ENCODE measurements at places on chromosomes 2 and 18.

DNA sequence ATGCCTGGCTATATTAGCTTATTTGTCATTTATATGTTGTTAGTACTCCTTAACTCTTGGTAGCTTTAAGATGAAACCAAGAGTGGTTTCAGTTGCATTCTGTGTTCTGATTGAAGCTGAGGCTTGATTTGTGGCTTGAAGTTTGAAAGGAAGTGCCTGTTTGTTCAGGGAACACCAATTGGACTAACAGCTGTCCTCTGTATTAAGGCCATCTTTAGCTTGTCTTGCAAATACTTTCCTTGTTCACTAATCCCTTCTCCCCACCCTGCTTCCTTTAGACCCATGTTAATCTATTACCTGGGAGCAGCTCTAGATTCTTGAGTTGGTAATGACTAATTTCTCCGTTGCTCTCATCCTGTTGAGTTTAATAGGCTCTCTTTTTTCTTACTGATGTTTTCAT is 13.4 kb downstream of the ITGA6 start:
- no peak for DNase-seq

- no peak for DNase-seq
These were observed 28.6 kb downstream of the RNF144A start for GRCh38 chr2:6945821-6946220.

GRCh38 chr18:74604361-74604760 is 6.7 kb downstream of the ZNF407 start:
- no peak for DNase-seq

DNA sequence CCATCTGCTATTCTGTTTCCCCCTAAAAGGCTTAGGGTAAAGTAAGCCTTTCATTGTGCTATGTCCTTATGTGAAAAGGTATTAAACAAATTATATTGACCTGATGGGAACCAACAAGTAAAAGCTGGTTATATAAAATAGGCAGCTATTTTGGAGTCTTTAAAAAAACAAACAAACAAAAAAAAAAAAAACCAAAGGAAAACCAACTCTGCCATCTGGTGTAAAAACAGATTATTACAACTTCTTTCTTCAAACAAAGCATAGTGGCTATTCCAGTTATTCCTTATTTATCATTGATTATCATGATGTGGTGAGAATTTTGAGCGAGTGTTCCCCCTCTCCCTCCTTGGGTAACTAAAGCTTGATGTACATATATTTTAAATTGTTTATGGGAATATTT is 122.3 kb upstream of the FHL2 start:
- DNase-seq = no peak

- no peak for DNase-seq
These were observed 11.6 kb downstream of the HNRNPLL start for GRCh38 chr2:38591152-38591551.

GRCh38 chr18:40841467-40841866 is 1113.6 kb upstream of the PIK3C3 start:
- no peak for DNase-seq

- DNase-seq = no peak
These were observed 91.2 kb upstream of the STK17B start for GRCh38 chr2:196262606-196263005.

- no peak for DNase-seq
These were observed 197.2 kb downstream of the GLI2 start for GRCh38 chr2:120932881-120933280.

- DNase-seq = no peak
These were observed 22.7 kb downstream of the TRAPPC8 start for GRCh38 chr18:31920277-31920676.

GRCh38 chr2:37819186-37819585 is 105.9 kb upstream of the RMDN2 start:
- DNase-seq = no peak

DNA sequence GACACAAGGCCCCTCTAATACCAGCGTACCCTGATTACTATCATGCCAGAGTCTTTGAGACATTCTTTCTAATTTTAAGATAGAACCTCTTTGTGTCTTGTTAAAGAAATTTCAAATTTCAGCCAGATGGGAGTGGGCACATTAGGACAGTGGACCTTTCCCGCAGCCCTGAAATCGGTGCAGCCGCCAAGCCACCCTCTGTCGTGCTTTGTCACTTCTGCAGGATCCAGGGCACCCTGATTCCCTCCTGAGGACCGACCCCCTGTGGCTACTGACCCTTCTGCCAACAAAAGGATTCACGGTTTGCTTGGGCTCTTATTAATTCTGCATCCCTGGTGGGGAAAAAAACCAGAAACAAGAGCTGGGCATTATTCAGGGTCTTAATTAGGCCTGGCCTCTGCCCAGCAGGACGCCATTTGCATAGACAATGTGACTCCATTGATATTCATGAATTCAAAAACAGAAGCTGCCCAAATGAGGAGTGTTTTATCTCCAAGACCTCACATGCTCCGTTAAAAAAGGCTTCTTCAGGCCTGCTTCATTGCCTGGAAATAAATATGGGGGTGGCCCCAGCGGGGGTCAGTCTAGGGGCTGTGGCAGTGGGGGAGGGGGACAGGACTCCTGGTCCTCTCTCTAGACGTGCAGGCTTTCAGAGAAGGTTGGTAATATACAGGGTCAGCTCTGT is 116.9 kb downstream of the ALPK2 start:
- DNase-seq = no peak

GRCh38 chr18:35991696-35992095 is 19.2 kb downstream of the RMP24 start:
- DNase-seq = no peak

- no peak for DNase-seq
These were observed 33.7 kb upstream of the BZW1 start for GRCh38 chr2:200778038-200778437.

DNA sequence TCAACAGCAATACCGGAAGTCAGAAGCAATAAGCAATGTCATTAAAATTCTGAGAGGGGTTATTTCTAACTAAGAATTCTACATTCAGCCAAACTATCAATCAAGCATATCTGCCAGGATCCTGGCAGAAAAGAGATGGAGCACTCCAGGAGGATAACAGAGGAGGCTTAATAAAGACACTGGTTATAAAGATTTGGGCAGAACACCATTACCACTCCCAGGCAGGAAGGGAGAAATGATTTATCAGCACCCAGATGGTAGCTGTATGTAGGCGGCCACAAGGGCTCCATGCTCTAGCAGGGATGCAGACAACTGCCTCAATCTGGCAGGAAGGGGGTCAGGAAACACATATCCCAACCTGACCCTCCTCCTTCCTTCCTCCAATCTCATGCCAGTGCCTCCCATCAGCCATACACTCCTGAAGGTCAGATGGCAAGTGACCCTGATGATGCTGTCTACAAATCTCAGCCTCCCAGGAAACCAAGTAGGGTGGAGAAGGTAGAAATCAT is 20.5 kb upstream of the TNFAIP6 start:
- DNase-seq = no peak

DNA sequence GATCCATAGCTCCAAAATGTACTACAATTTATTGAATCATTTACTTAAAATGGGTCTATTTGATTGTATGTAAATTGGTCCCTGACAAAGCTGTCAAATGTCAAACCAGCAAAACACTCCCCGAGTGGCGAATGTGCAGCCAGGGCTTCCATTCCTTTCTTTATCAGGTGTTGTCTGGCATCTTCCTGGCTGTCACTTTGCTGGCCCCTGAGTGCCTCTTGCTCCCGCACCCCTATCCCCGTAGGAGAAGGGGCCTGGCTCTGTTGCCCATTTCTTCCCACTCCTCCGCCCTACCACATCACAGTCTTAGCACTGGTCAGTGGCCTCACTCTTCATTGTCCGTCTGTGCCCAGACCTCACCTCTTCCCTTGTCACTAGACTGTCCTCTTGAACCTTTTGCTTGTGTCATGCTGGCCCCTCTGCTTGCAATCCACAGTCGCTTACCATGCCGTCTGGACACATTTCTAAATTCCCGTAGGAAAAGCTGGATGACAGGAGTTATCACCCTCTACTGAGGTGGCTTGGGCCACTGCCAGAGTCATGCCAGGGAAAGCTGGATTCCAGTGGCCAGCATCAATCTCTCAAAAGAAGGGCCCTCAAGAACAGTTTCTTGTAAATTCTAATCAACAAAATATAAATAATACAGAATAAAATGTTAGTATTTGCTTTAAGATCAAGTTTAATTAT is 15.4 kb downstream of the UBE2F start:
- DNase-seq = no peak

- no peak for DNase-seq
These were observed 112.0 kb downstream of the PPP1R1C start for GRCh38 chr2:182097571-182098164.

- no peak for DNase-seq
These were observed 517.7 kb upstream of the MYT1L start for GRCh38 chr2:2848621-2849333.

- DNase-seq = no peak
These were observed 357.4 kb upstream of the ACVR2A start for GRCh38 chr2:147487286-147487977.

- no peak for DNase-seq
These were observed 9.4 kb upstream of the MOB1A start for GRCh38 chr2:74188018-74188601.

GRCh38 chr2:188645986-188646385 is 328.2 kb upstream of the COL3A1 start:
- DNase-seq = no peak

GRCh38 chr2:199851883-199852282 is 891 bp upstream of the FTCDNL1 start:
- DNase-seq = no peak

DNA sequence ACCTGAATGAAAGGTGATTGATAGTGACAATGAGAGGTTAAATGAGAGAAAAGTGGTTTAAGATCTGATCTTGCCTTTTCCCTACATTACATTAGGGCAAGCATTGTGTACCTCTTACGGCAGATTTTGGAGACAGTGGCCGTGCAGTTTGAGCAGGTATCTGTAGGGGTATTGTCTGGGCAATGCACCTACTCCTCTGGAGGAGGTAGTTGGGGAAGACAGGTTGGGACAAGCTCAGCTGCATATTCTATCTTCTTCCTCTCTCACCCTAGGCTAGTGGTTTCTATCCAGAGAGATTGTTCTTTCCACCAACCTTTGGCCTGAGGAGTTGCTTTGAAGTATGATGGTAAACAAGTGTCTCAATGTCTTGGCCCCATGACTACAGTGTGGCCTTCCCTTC is 323.2 kb downstream of the CYP26B1 start:
- no peak for DNase-seq

- no peak for DNase-seq
These were observed 113.1 kb upstream of the SLC38A11 start for GRCh38 chr2:165068487-165068757.

DNA sequence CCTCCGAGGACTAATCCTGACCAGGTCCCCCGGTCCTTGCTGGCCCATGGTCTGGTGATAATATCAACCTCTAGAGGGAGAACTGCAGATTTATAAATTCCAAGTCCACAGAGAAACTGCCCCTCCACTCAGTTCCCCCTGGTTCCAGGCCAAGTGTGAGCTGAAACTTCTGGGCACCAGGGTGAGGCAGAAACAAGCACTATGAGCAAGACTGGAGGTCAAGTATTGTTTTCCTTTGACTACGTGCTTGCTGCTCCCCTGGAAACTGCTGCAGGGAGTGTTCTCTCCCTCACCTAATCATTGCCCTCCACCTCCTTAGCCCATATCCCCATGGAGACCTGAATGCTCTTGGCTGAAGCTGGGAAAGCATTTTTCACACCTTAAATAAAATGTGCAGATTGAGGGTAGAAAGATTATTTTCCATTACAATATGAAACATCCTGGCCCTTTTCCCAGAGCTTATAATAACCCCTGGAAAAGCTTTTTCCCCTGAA is 135.2 kb downstream of the RDH14 start:
- no peak for DNase-seq

- DNase-seq = no peak
These were observed 16.7 kb upstream of the EHBP1 start for GRCh38 chr2:62688771-62689170.

DNA sequence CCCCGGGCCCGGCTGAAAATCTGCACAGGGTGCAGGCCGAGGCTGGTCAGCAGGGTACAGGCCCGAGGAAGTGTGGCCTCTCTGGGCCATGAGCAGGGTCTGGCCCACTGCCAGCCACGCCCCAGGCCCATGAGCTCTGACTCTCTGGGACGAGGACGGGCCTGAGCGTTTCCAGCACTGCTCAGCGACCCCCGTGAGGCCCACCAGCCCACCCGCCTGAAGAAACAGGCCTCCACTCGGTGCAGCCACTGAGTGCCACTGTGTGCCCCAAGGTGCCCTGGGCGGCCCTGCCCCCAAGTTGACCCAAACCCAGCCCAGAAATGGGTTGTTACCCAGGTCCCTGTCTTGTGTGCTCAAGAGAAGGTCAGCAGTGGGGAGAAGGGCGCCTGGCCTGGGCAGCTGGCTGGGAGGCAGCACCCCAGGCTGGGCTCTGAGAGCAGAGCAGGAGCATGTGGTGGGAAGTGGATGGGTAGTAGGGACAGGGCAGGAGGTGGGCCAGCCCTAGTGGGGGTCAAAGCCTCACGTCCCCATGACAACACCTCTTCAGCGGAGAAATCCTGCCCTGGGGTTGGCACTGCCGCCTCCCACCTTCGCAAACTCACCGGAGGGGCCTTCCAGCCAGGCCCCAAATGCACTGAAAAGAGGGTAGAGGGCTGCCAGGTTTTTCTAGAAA is 2.1 kb upstream of the SNED1 start:
- no peak for DNase-seq

DNA sequence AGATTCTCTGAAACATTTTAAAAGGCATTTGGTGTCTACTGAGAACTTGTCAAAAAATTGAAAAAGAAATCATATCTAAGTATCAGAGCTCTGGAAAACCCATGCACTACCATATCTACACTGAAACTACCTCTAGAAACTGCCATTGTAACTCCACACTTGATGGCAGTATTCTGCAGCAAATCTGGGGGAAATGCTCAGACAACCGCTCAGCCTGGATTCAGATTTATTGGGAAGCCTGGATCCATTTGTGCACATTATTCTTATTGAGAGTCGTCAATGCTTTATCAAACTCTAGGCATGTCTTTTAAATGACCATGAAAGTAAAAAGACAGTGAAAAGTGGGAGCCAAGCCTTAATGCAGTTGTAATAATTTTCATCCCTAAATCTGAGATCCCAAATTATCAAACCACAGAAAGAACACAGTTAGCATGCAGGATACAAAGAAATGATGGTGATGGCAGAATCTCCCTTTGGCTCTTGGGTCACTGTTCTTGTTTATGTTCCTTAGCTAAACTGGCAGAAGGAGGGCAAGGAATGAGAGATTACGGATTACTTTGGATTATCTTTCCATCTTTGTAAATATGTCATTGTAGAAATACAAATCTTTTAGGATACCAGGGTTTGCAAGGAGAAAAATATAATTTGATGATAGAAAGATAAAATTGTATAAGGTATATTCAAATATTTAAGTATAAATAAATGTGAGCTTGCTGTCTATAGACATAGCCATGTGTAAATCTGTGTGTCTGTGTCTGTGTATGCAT is 512.1 kb upstream of the SYT4 start:
- DNase-seq = no peak

GRCh38 chr2:64092502-64092901 is 51.7 kb downstream of the PELI1 start:
- DNase-seq = no peak

Data from cortex of kidney (tissue), 1 donor.